ENCODE measurements at places on chromosomes 11 and 22.

DNA sequence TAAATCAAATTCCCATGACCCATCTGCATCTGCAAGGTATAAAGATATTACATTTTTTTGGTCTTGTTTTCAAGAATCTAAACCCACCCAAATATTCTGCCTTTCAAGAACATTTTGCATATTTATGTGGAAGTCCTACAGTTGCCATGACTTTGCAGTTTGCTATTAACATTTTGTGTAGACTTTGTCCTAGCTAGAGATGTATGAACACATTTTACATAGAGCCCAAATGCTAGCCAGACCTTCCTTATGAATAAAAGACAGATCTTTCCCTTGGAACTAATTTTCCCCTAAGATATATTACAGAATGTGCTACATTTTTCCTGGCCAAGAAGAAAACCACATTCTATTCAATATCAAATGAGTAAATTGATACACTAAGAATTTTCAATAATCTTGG lies 772.5 kb downstream of the KCNA4 start:
- no peak for DNase-seq

GRCh38 chr11:2869561-2870427 lies 15.8 kb downstream of the CDKN1C start:
- DNase-seq = no peak

DNA sequence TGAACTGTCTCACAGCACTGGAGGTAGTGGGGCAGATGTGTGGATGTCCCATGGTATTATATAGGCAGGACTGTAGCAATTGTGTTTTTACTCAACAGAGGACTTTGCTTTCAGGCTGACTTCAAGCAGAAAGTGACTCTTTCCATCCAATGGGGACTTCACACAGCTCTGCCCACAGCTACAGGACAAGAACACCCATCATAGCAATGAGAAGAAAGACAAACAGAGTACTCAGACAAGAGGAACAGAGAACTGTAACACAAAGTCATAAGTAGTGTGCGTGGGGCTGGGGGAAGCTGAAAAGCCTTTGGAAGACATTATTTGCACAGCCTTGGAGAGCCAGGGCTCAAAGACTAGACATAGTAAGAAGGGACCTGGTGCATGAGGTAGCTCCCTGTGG lies 70.3 kb downstream of the CCDC81 start:
- DNase-seq = no peak

GRCh38 chr11:124938206-124938765 lies 2.4 kb upstream of the HEPACAM start:
- DNase-seq = no peak

DNA sequence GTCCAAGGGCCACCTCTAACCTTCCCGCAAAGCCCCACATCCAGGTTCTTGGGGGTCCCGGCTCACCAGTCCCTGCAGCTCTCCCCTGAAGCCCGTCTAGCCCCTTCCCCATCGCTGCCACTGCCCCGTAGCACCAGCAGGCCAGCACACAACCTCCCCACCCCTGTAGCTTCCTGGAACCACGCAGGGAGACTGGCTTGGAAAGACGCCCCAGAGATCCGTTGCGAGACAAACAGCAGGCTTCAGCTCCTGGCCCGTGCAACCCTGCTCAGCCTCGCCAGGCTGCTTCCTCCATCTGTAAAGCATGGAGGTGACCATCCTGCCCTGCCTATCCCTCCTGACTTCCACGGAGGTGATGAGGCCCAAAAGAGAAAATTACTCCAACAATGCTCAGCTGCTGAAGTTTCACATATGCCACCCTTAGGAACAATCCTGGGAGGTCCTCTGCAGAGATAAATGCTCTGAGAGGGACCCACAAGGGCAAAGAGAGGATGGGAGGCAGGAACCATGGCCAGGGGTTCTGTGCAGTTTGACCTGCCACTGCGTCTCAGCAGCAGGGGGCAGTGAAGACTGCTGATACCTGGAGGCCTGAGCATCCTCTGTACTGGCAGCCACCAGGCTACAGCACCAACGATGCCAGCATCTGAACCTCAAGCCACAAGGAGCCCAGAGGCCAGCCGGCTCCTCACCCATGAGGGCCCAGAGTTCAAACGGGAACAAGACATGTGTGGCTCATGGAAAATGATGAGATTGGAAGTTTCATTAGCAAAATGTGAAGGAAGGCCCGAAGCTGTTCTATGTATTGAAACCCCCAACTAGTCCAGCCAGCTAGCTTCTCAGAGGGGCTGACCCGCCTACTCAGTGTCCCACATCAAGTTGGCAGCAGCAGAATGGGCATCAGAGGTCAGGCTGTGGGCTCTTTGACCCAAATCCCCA lies 16.1 kb downstream of the DGCR2 start:
- no peak for DNase-seq

DNA sequence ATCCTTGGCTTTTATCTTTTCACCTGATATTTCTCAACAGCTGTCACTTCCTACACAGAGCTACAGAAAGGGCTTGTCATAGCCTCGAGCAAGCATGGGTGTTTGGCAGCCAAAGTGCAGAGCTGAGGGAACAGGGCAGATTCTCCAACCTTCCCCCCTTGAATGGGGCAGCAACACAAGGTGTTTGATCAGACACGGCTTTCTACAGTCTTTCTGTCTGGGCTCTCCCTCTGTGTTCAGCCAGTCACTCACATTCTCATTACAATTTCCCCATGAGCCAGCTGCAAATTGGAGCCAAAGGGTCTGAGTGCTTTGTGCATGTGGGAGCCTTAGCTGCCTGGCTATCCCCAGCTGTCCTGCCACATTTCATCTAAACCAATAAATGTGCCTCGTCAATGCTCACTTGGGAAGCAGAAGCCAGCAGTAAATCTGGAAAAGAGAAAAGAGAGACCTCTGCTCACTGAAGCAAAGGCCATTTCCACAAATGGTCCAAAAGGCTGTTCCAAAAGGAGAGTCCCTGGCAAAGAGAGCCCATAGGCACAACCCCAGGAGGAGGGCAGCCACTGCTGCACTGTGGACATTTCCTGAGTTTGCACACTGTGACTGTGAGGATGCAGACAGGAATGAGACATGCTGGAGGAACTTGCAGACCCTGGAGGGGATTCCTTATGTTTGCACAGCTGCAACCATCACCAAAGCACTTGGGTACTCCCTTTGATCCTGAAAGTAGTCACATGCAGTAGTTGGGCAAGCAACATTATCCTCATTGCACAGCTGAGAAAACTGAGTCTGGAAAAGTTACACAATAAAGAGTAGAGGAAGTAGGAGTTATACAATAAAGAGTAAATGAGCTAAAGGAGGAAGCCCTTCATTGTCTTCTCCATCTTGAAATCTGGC lies 186.8 kb downstream of the FAM181B start:
- peak; percentile 55 for DNase-seq

GRCh38 chr11:62062223-62062861 lies 61.5 kb upstream of the INCENP start:
- no peak for DNase-seq

DNA sequence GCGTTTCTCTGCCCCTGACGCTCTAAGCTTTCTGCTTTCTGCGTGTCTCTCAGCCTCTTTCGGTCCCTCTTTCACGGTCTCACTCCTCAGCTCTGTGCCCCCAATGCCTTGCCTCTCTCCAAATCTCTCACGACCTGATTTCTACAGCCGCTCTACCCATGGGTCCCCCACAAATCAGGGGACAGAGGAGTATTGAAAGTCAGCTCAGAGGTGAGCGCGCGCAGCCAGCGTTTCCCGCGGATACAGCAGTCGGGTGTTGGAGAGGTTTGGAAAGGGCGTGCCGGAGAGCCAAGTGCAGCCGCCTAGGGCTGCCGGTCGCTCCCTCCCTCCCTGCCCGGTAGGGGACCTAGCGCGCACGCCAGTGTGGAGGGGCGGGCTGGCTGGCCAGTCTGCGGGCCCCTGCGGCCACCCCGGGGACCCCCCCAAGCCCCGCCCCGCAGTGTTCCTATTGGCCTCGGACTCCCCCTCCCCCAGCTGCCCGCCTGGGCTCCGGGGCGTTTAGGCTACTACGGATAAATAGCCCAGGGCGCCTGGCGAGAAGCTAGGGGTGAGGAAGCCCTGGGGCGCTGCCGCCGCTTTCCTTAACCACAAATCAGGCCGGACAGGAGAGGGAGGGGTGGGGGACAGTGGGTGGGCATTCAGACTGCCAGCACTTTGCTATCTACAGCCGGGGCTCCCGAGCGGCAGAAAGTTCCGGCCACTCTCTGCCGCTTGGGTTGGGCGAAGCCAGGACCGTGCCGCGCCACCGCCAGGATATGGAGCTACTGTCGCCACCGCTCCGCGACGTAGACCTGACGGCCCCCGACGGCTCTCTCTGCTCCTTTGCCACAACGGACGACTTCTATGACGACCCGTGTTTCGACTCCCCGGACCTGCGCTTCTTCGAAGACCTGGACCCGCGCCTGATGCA lies at the start of gene MYOD1:
TSS of gene MYOD1 (plus strand) at position 544 of the 910 bp plus-strand sequence. CDS start at position 756, 212 bp downstream.
- DNase-seq = no peak

- DNase-seq = peak; percentile 26
Observed at GRCh38 chr22:23457380-23457985, 122.6 kb downstream of the IGLL1 start.

GRCh38 chr11:30432716-30433115 lies 109.8 kb downstream of the ARL14EP start:
- DNase-seq = no peak

DNA sequence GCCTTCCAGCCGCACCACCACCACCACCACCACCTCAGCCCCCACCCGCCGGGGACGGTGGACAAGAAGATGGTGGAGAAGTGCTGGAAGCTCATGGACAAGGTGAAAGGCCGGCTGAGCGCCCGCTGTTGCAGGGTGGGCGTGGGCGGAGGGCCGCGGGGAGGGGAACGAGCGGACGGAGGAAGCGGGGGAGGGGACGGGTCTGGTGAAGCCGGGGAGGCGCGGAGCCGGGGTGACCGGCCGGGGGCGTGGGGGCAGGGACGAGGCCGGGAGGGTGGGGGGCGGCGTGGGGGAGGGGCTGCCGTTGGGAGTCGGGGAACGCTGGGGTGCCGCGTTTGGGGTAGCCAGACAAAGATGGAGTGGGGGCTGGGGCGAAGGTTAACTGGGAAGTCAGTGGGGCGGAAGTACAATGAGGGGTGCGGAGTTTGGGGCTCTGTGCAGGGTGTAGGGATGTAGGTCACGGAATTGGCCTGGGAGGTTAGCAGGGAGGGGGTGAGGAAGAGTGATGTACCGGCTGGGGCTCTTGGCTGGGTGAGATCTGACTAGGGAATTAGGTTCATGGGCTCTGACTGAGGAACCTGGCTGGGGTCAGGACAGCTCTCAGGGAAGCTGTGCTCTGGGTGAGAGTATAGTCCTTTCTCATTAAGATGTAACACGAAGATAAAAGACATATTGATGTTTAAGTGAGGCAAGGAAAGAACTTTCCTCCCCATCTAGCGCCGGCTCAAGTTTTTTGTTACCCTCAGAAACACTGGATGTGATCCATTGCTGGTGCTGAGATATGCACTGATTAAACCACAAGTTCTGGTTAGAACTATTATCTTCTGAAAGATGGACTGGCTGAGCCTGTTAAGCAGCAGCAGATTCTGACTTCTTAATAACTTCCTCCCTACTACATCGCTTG lies 624 bp downstream of the CBL start:
- DNase-seq = peak; percentile 91

GRCh38 chr22:23801238-23801821 lies 14.6 kb downstream of the SMARCB1 start:
- no peak for DNase-seq

GRCh38 chr11:13174090-13174489 lies 103.5 kb upstream of the BMAL1 start:
- no peak for DNase-seq

DNA sequence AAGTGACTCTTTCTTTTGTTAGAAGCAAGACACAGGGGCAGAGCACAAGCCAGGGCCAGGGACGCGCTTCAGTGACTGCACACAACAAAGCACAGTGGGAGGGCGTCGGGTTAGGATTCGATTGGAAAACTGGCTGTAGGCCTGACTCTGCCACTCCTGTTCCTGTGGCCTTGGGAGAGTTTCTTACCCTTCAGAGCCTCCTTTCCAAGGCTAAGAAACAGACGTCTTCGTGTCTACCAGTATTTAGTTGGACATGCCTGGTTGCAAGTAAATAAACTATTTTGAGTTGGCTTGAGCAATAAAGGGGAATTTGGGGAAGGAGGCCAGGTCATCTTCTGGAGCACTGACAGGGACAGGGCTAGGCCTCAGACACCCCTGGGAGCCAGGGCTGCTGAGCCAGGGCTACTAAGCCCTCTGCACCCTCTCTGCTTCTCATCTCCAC lies 549.1 kb downstream of the INSC start:
- DNase-seq = no peak

DNA sequence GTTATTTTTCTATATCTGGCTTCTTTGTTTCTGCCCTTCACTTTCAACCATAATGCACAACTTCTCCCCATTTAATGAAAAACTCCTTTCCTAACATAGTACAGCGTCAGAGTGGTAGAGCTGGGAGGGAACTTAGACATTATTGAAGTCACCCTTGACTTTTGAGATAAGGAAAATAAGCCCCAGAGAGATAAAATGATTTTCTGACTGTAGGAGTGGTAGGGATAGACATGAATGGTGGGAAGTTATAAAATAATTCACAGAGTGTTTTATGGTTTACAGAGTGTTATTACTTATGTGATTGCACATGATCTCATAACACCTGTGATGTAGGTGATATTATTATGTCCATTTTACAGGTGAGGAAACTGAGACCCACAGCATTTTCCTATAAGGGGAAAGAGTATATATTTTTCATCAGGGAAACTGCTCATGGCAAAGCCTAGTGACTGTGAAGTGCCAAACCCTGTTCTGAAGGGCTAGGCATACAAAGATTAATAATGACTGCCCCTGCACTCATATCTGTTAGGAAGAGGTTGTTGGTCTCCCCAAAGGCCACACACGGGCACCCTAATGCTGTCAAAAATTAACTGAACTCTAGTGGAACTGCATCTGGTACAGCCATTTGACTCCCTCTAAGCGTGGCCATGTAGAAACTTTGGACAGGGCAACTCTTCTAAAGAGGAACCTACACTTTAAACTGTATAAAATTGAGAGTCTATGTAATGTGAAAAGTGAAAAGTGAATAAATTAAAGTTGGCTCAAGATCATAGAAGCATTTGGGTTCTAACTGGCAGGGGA lies 61.1 kb upstream of the PICALM start:
- DNase-seq = peak; percentile 32

- no peak for DNase-seq
Observed at GRCh38 chr11:100354736-100355135, 332.4 kb upstream of the ARHGAP42 start.

- DNase-seq = peak; percentile 47
Observed at GRCh38 chr11:95676308-95676707, 113.3 kb downstream of the FAM76B start.

DNA sequence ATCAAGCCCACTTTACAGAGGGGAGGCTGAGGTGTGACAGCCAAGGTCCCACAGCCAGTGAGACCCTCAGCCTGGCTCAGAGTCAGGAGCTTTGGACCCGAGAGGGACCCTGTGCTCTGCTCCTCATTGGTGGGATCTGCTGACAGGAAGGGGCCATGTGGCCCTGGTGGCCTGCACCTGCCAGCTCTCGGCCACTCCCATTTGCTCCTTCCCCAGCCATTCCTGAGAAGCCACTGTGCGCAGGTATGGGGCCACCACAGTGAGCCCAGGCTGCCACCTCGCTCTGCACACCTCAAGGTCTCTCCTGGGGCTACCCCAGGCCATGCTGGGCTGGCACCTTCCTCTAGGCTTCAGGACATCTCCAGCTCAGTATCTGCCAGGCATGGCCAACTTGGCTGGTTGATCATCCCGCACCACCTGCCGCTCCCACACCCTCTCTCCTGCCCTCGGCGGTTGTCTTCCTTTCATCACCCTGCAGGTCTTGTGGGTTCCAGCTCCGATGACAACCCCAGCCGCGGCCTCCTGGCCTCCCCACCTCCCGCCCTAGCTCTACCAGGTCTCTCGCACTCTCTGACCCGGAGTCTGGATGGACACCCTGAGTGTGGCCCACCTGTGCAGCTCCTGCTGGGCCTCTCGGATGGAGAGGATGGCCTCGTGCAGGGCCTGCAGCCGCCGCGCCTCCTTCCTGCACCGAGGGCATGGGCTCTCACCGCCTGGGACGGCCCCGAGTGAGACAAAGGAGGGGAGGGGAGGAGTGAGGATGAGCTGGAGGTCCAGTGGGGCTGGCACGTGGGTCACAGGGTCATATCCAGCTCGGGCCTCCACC lies 32.2 kb upstream of the CARS1 start:
- DNase-seq = no peak
